T-helper 2 cell (primary cell): ENCODE measurements at places on chromosomes 12 and 14.

DNA sequence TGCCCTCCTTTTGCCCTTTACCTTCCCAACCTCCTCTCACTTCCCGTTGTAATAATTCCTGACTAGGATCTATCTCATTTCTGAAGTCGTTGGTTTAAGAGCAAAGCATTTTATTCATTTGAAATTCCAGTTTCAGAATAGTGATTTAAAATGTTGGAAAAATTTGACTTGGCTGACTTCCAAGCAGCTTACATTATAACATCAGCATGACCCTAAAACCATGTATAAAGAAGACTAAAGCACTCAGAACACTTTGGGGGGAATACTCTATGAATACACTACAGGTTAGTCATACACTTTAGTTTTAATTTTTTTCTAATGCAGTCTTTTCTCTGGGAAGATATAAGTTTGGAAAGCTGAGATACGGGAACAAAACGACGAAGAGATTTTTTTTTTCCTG lies 161.1 kb downstream of the BTG1 start:
- DNase-seq = no peak

DNA sequence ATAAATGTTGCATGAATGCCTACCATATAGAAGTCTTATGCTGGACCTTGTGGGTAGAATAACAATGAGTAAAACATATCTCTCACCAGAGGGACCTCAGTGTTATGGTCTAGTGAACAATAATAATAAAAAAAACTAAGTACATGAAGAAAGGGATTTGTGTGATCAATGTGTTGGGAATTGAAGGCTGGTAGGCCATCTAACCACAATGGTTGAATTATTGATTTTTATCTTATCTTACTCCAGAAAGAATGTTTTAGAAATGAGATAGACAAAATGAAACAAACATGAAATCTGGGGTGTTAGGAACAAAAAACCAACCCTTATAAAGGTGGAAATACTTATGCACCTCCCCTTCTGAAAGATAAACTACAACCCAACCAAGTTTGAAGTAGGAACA lies 243.9 kb upstream of the LRIG3 start:
- no peak for DNase-seq

- no peak for DNase-seq
These were observed 4.7 kb downstream of the LRIG3 start for GRCh38 chr12:58915634-58916033.

DNA sequence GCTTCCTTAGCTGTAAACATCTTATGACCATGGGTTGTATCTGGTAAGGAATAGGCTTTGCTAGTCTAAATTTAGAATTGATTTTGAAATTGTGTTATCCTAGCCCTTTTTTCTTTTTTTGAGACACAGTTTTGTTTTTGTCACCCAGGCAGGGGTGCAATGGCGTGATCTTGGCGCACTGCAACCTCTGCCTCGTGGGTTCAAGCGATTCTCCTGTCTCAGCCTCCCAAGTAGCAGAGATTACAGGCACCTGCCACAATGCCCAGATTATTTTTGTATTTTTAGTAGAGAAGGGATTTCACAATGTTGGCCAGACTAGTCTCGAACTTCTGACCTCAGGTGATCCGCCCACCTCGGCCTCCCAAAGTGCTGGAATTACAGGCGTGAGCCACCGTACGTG lies 2.4 kb upstream of the TUBA1B start:
- DNase-seq = no peak

- DNase-seq = no peak
These were observed 587.1 kb upstream of the ATXN7L3B start for GRCh38 chr12:73950507-73950906.

DNA sequence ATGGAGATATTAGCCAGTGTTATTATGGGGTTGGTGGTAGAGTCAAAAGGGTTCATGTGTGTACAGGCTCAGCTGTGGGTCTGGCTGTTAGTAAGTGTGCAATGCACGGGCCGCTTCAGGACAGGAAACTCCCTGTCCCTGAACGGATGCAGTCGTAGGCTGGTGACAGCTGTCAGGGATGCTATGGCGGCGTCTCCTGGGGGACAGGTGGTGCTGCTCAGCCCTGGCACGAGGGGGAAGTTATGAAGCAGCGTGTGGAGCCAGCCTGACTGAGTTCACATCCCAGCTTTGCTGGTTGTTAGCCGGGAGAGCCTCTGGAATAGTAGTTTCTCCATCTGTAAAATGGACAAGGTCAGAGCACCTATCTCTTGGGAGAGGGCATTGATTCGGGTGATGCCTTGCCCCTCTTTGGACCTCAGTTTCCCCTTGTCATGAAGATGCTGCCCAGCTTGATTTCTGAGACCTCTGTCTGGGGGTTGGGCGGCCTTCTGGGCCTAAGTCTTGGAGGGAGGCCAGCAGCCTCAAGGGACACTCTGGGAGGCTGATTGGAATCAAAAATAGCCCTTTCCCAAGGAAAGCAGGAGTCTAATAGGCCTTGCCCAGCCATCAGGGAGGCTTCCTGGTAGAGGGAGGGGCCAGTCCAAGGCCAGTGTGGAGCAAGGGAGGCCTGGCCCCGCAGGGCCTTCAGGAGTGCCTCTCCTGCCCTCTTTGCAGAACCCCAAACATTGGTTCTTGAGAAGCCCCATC lies 7.1 kb downstream of the ASB2 start:
- DNase-seq = no peak

GRCh38 chr12:69834147-69834546 lies 9.1 kb downstream of the MYRFL start:
- DNase-seq = no peak

GRCh38 chr12:107243341-107243740 lies 150.0 kb upstream of the CRY1 start:
- no peak for DNase-seq

DNA sequence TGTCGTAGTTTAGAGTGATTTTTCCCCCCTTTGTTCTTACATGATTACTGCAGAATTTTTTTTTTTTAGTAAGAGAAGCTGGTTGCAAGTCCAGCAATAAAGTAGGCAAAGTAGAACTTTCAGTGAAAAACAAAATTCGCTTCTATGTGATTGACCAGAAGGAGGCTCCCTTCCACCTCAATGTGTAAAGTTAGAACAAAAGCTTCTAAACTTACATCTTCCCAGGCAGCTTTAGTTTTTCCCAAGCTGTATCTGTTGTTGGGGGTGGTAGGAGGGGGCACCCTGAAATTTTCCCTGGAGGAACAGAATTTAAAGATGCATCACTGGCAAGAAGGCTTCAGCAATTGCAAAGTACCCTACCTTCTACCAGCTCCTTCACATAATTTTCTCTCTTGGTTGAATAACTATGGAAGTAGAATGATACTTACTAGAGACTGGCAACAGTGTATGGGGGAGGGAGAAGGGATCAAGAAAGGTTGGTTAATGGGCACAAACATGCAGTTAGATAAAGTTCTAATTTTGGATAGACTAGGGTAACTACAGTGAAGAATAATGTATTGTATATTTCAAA lies 87.3 kb upstream of the E2F7 start:
- no peak for DNase-seq

DNA sequence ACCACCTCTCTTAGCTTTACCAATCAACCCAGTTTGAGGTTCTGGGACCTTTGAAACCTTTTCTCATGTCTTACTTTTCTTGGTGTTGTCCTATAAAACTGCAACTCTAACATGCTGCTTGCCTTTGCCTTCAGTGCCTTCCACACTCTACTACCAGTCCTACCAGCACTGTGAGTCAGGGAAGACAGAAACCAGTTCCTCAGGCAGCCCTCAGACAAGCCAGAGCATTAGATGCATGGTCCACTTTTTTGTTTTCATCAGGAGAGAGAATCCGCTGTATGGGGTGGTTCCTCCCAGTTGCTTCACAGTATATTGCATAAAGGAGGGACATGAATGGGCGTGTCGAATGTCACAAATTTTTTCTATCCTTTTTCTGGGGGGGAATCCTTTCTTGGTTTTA lies 17.3 kb upstream of the KLRB1 start:
- no peak for DNase-seq

DNA sequence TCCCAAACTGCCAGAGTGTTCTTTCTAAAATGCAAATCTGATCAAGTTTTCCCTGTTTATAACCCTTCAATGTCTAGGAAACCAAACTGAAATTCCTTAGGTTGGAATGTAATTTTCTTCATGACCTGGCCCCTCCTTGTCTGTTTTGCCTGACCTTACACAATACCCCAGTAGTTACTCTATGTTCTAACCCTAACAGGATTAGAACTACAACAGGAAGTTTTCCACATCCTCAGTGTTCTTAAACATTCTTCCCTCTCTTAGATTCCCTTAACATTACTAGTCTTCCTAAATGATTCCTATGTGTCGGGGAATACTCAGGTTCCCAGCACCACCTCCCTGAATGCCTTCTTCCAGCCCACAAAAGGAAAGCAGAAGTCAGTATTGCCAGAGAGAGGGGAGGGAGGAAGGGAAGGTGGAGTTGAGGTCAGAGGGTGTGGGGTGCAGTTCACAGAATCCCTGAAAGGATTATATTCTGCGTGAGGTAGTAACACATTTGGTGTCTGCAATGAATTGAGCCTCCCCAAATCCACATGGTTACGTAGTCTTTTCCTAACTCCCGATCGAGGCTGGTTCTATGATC lies 72.6 kb downstream of the BBS10 start:
- DNase-seq = no peak
